ENCODE measurements at places on chromosomes 12 and 14.

GRCh38 chr12:2229661-2230539, 177.1 kb downstream of the CACNA1C start:
- no peak for DNase-seq

GRCh38 chr12:124085419-124086296, 112.6 kb downstream of the ZNF664 start:
- no peak for DNase-seq

DNA sequence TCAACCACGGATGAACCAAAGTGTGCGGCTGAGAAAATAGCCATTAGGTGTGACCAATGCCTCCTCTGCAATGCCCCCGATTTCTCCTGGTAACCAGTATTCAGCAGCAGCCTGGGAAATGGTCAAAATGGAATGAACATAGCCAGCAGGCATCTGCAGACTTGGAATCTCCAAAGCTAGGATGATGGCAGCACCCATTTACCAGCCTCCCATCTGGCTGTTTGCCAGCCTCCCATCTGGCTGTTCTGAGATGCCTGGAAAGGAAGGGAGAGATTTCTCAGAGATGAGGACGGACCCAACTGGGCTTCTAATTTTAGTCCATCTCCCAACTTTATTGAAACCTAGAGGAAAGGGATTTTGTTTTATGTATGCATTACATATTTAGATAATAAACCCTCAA, 16.2 kb downstream of the CLMN start:
- DNase-seq: no peak

DNA sequence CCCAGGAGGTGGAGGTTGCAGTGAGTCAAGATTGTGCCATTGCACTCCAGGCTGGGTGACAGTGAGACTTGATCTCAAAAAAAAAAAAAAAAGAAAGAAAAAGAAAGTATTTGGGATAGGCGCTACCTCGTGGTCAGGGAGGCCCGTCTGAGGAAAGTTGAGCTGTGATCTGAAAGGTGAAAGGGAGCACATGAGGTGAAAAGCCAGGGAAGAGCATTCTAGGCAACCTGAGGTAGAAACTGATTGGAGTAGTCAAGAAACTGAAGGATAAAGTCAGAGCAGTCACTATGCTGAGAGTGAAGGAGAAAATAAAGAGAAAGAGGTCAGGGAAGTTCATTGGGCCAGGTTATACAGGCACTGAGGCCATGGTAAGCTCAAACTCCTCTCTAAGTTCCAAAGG, 7.7 kb downstream of the ANAPC5 start:
- no peak for DNase-seq

DNA sequence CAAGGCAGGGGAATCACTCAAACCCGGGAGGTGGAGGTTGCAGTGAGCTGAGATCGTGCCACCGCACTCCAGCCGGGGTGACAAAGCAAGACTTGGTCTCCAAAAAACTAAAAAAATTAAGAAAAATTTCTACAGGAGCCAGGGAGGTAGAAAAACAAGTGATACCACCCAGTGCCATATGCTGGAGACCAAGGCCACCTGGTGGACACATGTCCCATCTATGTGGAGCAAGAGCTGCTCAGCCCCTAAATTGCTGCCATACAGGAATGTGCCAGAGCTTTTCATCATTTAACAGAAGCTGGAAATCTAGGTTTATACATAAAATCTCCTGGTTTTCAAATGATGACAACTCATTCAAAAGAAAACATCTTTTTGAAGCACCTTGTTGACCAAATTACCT, 61.4 kb upstream of the ELK3 start:
- DNase-seq: no peak

GRCh38 chr14:24337144-24337823, 2.4 kb upstream of the ADCY4 start:
- no peak for DNase-seq

DNA sequence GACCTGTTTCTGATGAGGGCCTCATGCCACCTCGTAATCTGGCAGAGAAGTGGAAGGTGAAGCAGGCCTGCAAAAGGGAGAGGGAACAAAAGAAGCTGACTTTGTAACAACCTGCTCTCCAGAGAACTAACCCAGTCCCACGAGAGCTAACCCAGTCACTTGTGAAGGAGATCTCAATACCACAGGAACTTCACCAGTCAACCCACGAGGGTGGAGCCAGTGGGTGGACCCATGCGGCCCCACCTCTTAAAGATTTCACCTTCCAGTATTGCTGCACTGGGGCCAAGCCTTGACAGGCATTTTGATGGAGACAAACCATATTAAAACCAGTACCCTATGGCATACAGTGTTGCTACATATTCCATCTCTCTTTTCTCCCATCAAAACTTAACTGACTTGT, 55.1 kb downstream of the SERPINA10 start:
- DNase-seq: no peak
